Astrocyte (in vitro differentiated cells and primary cell): ENCODE measurements at places on chromosomes 12 and 14.

GRCh38 chr14:95707327-95707726 lies 6.6 kb downstream of the TCL1A start:
- no peak overlapping the region for H3K27ac ChIP-seq
- H3K4me1 ChIP-seq = no peaks in the 10 kb centered on the region
- H3K27me3 ChIP-seq = no peaks in the 10 kb centered on the region
- DNase-seq = no peak
- H3K36me3 ChIP-seq = no peaks in the 10 kb centered on the region

DNA sequence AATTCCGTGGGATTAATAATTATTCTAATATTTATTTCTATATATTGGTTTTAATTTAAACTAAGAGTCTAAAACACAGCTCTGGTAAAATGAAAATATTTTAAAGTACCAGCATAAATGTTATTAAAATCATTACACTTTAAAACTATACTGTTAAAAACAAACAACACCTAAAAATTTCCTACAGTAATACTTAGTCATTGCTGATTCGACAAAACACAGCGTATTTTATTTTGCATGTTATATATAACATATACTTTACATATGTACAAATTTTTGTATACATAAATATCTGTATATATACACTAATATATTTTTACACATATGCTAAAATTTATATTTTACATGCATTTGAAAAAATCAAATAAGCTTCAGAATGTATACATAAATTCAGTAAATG lies 6.0 kb upstream of the PCNX4 start:
- H3K36me3 ChIP-seq = no peaks in the 10 kb centered on the region
- H3K27ac ChIP-seq = no peak overlapping the region
- H3K27me3 ChIP-seq = no peaks in the 10 kb centered on the region
- no peak for DNase-seq
- H3K4me1 ChIP-seq = no peaks in the 10 kb centered on the region

GRCh38 chr12:130428116-130428515 lies 90.4 kb downstream of the PIWIL1 start:
- no peak overlapping the region for H3K27ac ChIP-seq
- H3K27me3 ChIP-seq = no peaks in the 10 kb centered on the region
- no peaks in the 10 kb centered on the region for H3K36me3 ChIP-seq
- no peak for DNase-seq
- H3K4me1 ChIP-seq = no peaks in the 10 kb centered on the region

- no peaks in the 10 kb centered on the region for H3K4me1 ChIP-seq
- H3K36me3 ChIP-seq = no peaks in the 10 kb centered on the region
- H3K27ac ChIP-seq = no peak overlapping the region
- DNase-seq = no peak
- no peak overlapping the region for H3K4me3 ChIP-seq
- no peaks in the 10 kb centered on the region for H3K27me3 ChIP-seq
Observed at GRCh38 chr12:103441437-103442181, 54.2 kb downstream of the C12orf42 start.

- no peaks in the 10 kb centered on the region for H3K4me1 ChIP-seq
- H3K27ac ChIP-seq = no peak overlapping the region
- peaks cover 34% of the 10 kb centered on the region for H3K27me3 ChIP-seq
- DNase-seq = no peak
- no peak overlapping the region for H3K4me3 ChIP-seq
- H3K36me3 ChIP-seq = no peaks in the 10 kb centered on the region
Observed at GRCh38 chr12:52324153-52324444, 2.9 kb upstream of the KRT83 start.

DNA sequence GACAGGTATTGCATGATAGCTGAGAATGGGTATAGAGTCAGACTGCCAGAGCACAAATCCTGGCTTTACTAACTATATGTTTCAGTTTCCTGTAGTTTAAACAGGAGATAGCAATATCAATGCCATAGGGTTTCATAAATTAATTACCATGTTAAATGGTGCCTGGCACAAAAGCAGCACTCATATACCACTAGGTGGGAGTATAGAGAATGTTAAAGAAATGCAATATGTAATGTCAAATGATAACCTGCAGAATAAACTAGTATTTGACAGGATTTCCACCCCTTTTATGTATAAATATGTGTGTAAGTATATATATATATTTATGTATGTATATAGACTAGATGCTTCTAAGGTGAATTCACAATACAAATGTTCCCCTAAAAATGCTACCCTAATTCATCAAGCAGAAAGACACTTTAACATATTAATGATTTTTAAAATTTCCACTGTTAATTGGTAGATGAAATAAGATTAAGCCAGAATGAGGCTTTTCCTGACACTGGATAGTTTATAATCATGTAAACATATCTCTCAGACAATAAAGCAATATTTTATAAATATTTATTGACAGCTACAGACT lies 8.6 kb downstream of the WDR89 start:
- no peak overlapping the region for H3K4me3 ChIP-seq
- no peaks in the 10 kb centered on the region for H3K27me3 ChIP-seq
- no peak overlapping the region for H3K27ac ChIP-seq
- no peak for DNase-seq
- no peaks in the 10 kb centered on the region for H3K36me3 ChIP-seq
- H3K4me1 ChIP-seq = no peaks in the 10 kb centered on the region

DNA sequence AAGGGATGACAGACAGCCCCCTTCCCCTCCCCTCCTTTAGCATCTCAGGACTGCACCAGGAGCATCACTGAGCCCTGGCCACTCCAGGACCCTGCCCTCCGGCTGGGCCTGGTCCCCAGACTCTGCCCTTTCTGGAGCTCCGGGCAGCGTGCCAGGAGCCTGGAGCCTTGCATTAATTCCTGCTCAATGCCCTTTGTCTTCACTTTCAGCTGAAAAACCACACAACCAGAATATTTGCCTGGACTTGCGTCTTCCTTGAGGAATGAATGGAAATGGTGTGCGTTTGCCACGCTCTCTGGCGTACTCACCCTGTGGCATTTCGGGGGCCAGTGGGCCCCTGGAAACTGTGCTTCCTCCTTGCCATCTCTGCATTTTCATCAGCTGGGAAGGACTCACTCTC lies 8.5 kb upstream of the RFLNA start:
- H3K4me3 ChIP-seq = no peak overlapping the region
- H3K4me1 ChIP-seq = peaks cover 12% of the 10 kb centered on the region
- H3K27me3 ChIP-seq = peaks cover 15% of the 10 kb centered on the region
- DNase-seq = peak; percentile 76
- no peaks in the 10 kb centered on the region for H3K36me3 ChIP-seq

DNA sequence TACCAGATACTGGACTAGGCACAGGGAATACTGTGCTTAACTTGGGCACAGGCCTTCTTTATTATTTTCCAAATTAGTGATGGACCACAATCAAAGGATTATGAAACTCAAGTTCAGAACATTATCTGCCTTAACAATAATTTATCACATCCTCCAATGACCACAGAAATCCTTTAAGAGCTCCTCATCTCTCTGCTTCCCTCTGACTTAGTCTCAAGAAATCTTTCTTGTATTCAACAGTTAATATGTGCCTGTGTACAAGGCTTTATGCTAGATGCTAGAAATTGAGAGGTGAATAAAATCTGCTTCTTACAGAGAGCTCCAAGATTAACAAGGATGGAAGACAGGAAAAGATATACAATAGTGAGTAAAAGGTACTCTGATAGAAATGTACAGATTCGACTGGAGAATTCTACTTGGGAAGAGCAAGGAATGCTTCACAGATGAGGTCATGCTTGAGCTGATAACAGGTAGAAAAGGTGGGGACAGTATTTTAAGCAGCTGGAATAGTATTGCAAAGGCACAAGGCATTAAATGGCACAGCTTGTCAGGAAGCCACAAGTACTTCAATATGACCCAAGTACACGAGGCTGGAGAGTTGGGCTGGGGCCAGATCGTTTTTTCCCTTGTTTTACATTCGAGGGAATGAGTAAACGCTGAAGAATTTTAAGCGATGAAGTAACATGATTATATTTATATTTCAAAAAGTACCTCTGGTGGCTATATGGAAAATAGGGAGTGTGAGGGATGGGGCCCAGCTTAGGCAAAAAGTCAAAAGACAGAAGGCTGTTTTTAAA lies 55.1 kb upstream of the ARID2 start:
- no peaks in the 10 kb centered on the region for H3K36me3 ChIP-seq
- H3K4me3 ChIP-seq = peak overlapping the region; percentile 21
- H3K27me3 ChIP-seq = no peaks in the 10 kb centered on the region
- H3K27ac ChIP-seq = peak overlapping the region; percentile 1

DNA sequence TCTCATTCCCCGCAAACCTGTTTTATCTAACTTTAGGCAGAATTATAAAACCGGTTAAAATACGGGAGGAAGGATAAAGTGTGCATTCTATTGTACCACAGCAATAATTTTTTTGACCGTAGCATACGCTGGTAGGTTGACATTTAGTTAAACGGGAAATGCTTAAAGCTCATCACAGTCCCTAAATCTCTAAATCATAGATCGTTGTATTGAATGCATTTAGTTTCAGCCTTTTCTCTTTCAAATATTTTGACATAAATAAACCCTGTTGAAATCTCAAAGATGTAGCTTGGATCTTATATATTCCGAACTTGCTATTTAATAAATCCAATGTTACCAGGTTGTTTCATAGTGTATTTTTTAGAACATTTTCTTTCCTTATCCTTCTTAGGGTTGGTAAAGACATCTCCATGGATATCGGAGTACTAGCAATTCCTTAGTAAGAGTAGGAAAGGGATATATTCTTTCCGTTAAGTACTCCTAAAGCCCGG lies 798 bp downstream of the CLEC2B start:
- no peak overlapping the region for H3K27ac ChIP-seq
- no peak overlapping the region for H3K4me3 ChIP-seq
- no peaks in the 10 kb centered on the region for H3K36me3 ChIP-seq
- no peaks in the 10 kb centered on the region for H3K27me3 ChIP-seq

GRCh38 chr12:62435303-62436163 lies 31.1 kb upstream of the MON2 start:
- peaks cover 7% of the 10 kb centered on the region for H3K27me3 ChIP-seq
- H3K4me1 ChIP-seq = peaks cover 9% of the 10 kb centered on the region
- no peak overlapping the region for H3K27ac ChIP-seq
- H3K36me3 ChIP-seq = no peaks in the 10 kb centered on the region
- H3K4me3 ChIP-seq = peak overlapping the region; percentile 57
- peak; percentile 46 for DNase-seq

DNA sequence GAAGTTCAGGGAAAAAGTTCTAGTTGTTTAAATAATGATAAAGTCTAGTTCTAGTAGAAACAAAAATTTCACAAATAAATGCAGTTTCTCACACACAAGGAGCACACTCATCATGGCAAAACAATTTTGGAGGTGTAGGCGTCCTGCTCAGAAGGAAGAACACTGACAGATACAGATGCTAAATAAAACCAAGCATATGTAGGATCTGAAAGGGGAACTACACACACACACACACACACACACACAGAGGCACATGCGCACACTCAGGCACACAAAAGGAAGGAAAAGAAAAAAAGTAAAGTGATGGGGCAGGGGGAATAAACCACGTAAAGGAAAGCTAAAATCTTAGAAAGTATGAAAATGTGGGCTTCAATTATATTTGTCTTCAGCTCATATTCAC lies 117.7 kb downstream of the SOX5 start:
- no peaks in the 10 kb centered on the region for H3K36me3 ChIP-seq
- no peaks in the 10 kb centered on the region for H3K4me1 ChIP-seq
- no peak overlapping the region for H3K27ac ChIP-seq
- H3K4me3 ChIP-seq = no peak overlapping the region
- DNase-seq = no peak

DNA sequence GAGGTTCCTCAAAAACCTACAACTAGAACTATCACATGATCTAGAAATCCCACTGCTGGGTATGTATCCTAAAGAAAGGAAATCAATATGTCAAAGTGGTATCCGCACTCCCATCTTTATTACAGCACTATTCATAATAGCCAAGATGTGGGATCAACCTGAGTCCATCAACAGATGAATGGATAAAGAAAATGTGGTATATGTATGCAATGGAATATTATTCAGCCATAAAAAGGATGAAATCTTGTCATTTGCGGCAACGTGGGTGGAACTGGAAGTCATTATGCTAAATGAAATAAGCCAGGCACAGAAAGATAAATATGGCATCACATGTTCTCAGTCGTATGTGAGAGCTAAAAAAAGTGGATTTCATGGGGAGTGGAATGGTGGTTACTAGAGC lies 77.5 kb upstream of the DIO3 start:
- no peak for DNase-seq
- H3K27me3 ChIP-seq = no peaks in the 10 kb centered on the region
- no peak overlapping the region for H3K27ac ChIP-seq
- H3K36me3 ChIP-seq = no peaks in the 10 kb centered on the region
- no peak overlapping the region for H3K4me3 ChIP-seq
- peaks cover 5% of the 10 kb centered on the region for H3K4me1 ChIP-seq

- no peak overlapping the region for H3K27ac ChIP-seq
- no peaks in the 10 kb centered on the region for H3K27me3 ChIP-seq
- DNase-seq = peak; percentile 7
- H3K4me3 ChIP-seq = no peak overlapping the region
Observed at GRCh38 chr12:90515199-90516175, 439.5 kb downstream of the CCER1 start.

- no peak for DNase-seq
- no peak overlapping the region for H3K27ac ChIP-seq
- no peaks in the 10 kb centered on the region for H3K36me3 ChIP-seq
Observed at GRCh38 chr14:62308891-62309290, 546.7 kb downstream of the SNAPC1 start.

DNA sequence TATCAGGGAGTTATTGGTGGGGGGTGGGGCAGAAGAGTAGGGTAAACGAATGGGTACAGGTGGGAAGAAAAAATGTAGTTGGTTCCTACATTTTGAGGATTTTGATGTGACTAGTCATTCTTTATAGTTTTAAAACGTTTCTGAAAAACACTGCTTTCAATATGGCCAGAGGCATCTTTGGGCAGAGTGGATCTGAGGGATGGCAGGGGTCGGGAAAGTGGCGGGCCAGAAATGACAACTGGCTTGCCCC lies 527 bp upstream of the ATP23 start:
- H3K36me3 ChIP-seq = no peaks in the 10 kb centered on the region
- H3K27ac ChIP-seq = peak overlapping the region; percentile 59
- DNase-seq = no peak
- peaks cover 5% of the 10 kb centered on the region for H3K4me1 ChIP-seq

DNA sequence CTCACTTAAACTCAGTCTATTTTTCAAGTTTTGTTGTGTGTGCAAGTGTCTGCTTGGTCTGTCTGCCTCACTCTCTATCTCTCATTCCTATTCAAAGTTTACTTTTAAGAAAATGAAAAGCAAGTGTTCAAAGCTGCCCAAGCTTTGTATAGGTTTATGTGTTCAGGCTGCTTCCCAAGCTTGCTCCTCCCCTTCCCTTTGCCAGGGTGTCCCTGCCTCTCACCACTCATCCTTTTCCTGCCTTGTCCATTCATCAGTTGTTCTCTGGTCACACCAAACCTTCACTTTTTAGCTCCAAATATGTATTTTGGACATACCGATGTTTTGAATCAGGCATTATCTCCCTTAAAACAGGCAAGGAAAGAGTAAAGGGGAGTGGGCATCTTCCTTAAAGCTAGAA lies 41.3 kb downstream of the STK38L start:
- no peak overlapping the region for H3K4me3 ChIP-seq
- peaks cover 10% of the 10 kb centered on the region for H3K36me3 ChIP-seq
- H3K4me1 ChIP-seq = peaks cover 24% of the 10 kb centered on the region
- DNase-seq = peak; percentile 29
- H3K27ac ChIP-seq = peak overlapping the region; percentile 86
